Transverse colon (tissue), 4 donors: ENCODE measurements at places on chromosomes 5 and 9. TPM values are rescaled to one million over a fixed set of nuclear protein-coding genes. Genes with fewer than 3 reads are reported as not detected.

DNA sequence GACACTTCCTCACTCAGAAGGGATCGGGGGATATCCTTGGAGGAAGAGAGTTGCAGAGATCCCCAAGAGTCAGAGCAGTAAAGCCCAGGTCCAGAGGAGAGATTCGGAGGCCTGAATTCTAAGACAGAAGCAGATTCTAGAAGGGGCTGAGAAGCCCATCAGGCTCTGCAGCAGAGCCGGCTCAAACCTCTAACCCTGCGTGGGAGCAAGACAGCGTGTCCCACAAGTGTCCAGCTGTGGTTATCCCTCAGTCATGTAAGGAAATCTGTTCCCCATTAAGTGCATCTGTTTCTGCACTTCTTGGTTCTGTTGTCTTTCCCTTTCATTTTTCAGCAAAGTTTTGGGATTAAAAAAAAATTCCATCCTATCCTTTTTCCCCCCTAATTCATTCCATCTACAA lies 4.8 kb upstream of the DIAPH1 start:
- no peak overlapping the region for H3K27ac ChIP-seq
- DNase-seq, result no peak
- H3K36me3 ChIP-seq, result peaks cover 1% of the 10 kb centered on the region
- no peak overlapping the region for H3K4me3 ChIP-seq

The PCDHGB7 gene
- 7.0 TPM for total RNA-seq

DNA sequence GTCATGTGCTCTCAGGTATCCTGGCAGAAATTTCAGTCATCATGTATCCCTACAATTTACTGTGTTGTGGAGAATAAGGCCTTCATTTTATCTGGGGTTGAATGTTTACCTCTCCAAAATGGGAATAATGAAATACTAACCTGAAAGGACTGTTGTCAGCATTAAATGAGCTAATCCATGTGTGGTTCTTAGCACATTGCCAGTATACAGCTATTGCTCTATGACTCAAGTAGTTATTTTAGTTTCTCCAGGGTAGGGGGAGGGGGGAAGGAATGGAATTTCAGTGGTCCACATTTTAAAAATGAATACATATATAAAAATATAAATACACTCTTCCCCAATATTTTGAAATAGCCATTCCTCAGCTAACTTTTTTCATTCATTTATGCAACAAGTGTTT lies 3.5 kb downstream of the PAM start:
- H3K27me3 ChIP-seq, result peaks cover 8% of the 10 kb centered on the region
- no peaks in the 10 kb centered on the region for H3K36me3 ChIP-seq
- peaks cover 60% of the 10 kb centered on the region for H3K4me1 ChIP-seq
- DNase-seq, result no peak
- H3K27ac ChIP-seq, result no peak overlapping the region

The INSL4 gene
- not detected for total RNA-seq

- no peak for DNase-seq
- no peak overlapping the region for H3K4me3 ChIP-seq
- no peaks in the 10 kb centered on the region for H3K36me3 ChIP-seq
- no peaks in the 10 kb centered on the region for H3K27me3 ChIP-seq
- H3K27ac ChIP-seq, result no peak overlapping the region
Observed at GRCh38 chr9:90423661-90424193, 218.9 kb downstream of the DIRAS2 start.

- H3K27ac ChIP-seq, result no peak overlapping the region
- no peak for DNase-seq
- no peaks in the 10 kb centered on the region for H3K4me1 ChIP-seq
- H3K27me3 ChIP-seq, result no peaks in the 10 kb centered on the region
Observed at GRCh38 chr9:6552498-6553121, 92.9 kb downstream of the GLDC start.

GRCh38 chr5:143916451-143916850 lies 104.5 kb downstream of the HMHB1 start:
- no peak for DNase-seq
- no peak overlapping the region for H3K27ac ChIP-seq
- H3K27me3 ChIP-seq, result no peaks in the 10 kb centered on the region

The DOCK2 gene
- 24.0 TPM for total RNA-seq

DNA sequence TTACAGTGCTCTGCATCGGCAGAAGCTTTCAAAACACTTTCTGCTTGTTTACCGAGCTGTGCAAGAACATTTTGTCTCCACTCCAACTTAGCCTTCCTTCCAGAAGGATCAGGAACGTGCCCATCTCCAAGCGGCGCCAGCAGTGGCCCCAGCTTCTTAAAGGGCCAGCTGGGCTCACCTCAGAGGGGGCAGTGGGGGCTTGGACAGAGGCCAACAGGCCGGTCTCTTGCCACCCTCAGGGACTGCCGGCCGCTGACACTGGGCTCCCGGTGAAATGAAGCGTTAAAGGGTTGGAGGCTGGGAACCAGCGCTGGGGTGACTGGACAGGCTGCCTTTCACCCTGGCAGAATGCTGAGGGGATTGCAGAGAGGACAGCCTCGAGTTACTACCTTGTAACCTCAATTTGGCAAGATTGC lies 67.0 kb upstream of the RNU6ATAC start:
- H3K4me3 ChIP-seq, result no peak overlapping the region
- DNase-seq, result peak; percentile 20
- H3K4me1 ChIP-seq, result peaks cover 11% of the 10 kb centered on the region
- no peaks in the 10 kb centered on the region for H3K36me3 ChIP-seq

GRCh38 chr9:137787786-137788505 lies 89.6 kb upstream of the CACNA1B start:
- no peaks in the 10 kb centered on the region for H3K27me3 ChIP-seq
- DNase-seq, result no peak
- peaks cover 16% of the 10 kb centered on the region for H3K4me1 ChIP-seq
- peaks cover 37% of the 10 kb centered on the region for H3K36me3 ChIP-seq
- H3K4me3 ChIP-seq, result peak overlapping the region; percentile 12
